ENCODE measurements at places on chromosomes 6 and 20.

DNA sequence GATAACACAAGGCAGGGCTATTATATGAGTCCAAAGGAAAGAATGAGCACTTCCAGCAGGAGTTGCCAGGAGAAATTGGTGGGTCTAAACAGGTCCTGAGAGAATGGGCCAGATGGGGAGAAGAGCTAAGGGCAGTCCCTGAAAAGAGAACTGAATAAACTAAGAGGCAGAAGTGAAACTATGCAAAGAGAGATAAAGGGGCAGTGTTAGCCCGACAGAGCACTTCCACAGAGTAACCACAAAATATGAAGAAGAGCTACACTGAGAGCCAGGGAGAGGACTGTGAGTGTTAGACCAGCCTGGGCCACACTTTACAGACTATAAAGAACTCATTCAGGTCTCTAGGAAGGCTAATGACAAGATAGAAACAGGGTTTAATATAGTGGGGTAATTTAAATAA is 43.8 kb downstream of the RALGAPA2 start:
- no peak for DNase-seq

DNA sequence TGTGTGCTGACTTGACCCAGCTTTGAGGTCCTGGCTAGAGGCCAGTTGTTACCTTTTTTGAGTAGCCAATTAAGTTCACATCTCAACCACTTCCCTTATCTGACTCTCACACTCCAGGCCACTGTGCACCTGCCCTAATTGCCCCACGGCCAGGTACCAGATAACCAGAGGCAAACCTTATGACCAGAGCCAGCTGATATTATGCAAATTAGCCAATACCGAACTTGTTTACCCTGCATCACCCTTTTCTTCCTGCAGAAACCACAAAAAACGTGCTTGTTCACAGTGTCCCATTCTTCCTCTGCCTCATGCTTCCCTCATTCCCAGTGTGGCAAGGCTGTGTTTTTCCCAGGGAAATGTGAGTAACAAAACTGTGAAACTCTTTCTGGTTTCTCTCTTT is 89.3 kb downstream of the HTR1B start:
- DNase-seq = no peak

DNA sequence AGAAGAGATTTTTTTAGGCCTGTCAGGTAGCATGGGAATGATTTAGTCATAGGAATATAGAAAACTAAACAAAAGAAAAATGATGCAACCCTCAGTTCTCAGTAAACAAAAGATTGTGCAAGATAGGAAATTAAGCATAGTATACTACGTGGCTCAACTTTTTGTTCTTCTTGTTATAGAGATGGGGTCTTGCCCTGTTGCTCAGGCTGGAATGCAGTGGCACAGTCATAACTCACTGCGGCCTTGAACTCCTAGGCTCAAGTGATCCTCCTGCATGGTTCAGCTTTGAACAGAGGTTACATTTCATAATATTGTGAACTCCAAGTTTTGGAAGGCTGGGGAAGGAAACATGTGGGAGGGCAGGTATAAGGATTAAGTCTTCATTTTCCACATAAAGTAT is 28.5 kb downstream of the SLX4IP start:
- no peak for DNase-seq

DNA sequence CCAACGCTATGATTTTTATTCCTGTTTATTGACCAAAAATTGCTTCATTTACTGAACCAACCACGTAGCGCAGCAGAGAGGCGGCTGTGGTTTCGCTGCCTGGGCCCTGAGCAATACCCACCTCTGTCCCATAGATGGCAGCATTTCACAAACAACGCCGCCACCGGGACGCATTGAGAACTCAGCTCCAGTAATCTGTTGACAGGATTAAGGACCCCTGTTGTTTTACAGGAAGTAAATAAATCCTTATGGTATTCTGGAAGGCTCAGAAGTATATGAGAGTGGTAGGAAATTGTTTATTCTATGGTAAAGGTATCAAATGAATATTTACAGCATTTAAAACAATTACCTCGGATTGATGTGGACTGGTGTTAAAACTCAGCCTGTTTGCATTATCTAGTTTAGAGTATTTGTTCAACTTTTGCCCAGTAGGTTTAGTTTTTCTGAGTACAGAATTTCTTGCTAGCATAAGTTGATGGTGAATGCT is 547.9 kb upstream of the SLC35B3 start:
- DNase-seq = peak; percentile 41

DNA sequence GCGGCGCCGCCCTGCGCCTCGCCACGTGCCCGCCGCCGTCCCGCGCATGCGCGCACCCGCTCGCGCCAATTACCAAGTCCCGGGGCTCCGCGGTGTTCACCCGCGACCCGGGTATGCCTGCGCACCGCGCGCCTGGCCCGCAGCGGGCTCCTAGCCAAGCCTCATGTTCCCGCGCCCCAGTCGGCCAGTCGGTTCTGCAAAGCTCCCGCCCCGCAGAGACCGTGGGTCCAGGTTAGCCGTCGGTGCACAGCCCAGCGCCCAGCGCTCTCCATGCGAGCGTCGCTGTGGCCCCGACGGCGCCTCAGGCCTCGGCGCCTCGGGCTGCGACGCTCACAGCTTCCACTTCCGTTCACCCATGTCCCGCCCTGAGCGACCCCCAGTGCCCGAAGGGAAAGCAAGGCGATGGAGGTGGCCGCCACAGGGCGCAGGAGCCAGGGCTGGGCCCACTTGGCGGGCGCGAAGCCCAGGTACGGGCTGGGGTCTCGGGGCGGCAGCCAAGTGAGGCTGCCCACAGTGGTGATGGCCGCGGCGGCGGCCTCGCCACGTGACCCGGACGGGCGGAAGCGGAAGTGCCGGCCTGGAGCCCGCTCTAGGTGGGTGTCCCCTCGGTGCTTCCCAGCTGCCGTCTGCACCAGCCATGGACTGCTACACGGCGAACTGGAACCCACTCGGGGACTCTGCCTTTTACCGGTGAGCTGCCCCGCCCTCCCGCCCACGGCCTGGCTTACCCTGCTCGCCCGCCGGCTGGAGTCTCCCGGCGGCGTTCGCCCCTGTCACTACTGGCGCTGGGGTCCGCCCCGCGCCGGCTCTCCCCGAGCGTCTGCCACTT is at the start of the genes PCED1A and VPS16:
Gene PCED1A, minus strand, starts transcription at position 518 of the 829 bp plus-strand sequence. CDS start 743 bp downstream, outside the sequence.
Gene VPS16, plus strand, starts transcription at position 608 of the 829 bp plus-strand sequence. Its CDS starts 30 bp downstream, at position 638.
- peak; percentile 89 for DNase-seq

- no peak for DNase-seq
Observed at GRCh38 chr6:158548418-158549161, 11.3 kb upstream of the TMEM181 start.

GRCh38 chr6:35052694-35053565 is 88.2 kb downstream of the TCP11 start:
- DNase-seq = no peak

GRCh38 chr6:30685157-30686008 is 1.1 kb downstream of the PPP1R18 start:
- no peak for DNase-seq

DNA sequence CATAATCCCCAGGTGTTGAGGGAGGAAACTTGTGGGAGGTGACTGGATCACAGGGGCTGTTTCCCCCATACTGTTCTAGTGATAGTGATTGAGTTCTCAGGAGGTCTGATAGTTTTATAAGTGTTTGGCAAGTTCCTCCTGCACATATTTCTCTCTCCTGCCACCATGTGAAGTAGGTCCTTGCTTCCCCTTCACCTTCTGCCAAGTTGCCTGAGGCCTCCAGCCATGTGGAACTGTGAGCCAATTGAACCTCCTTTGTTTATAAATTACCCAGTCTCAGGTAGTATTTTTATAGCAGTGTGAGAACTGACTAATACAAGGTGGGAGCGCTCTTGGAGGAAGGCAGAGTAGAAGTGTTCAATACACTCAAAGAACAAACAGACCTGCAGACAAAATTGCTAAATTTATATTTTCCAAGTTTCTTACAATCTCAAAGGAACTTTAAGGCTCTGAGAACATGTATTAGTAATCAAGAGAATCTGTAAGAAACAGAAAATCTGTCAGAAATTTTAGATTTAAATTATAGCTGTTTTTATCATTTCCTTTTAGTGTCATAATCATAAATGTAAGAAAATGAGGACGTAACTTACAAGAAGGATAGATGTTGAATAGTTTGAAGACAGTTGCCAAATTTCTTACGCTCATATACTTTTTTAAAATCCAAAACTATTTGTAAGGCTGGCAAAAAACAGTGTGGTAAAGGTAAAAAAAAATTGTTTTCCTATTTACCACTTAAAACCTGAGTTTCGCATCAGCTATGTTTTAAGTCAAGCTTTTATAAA is 77.7 kb downstream of the ASCC3 start:
- no peak for DNase-seq

DNA sequence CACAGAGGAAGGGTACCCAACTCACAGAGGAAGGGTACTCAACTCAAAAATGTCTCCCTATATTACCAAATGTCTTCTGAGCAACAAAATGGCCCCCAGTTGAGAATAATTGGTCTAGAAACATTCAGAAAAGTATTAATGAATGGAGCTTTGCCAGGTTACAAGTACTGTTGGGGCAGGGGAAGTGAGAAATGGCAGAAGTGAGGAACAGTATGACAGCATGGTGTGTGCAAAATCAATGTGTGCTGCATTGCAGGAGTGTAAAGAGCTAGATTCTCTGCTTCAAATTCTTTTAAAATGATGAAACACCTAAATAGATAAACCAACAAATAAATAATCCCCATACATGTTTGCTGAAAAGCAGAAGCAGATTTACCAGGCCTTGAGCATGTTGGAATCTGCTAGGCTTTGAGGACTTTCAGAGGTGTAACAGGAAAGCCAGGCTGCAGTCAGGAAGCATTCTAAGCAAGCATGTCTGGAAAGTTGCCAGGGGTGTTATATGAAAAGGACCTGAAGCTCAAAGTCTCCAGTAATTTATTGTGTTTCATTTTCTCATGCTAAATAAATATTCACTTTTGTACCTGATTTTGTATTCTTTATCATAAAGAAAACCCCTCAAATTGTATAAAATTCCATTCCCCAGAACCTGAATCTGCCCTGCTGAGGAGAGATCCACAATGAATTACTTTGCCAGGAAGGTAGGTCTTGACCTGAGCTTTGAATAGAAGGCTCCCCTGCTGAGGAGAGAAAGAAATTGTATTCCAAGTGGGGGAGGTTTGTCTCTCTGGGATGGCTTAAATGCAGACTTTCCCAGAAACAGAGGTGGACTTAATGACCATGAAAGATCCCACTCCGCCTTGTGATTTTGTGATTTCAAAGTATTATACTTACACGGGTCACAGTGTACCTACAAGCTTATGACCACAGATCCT is 265.0 kb upstream of the MARCKS start:
- no peak for DNase-seq

- DNase-seq = no peak
Observed at GRCh38 chr20:48276021-48276342, 490.7 kb upstream of the SULF2 start.
